ENCODE measurements at places on chromosomes 1 and 21.

GRCh38 chr1:216034506-216034905 lies 388.7 kb downstream of the USH2A start:
- no peak for DNase-seq

DNA sequence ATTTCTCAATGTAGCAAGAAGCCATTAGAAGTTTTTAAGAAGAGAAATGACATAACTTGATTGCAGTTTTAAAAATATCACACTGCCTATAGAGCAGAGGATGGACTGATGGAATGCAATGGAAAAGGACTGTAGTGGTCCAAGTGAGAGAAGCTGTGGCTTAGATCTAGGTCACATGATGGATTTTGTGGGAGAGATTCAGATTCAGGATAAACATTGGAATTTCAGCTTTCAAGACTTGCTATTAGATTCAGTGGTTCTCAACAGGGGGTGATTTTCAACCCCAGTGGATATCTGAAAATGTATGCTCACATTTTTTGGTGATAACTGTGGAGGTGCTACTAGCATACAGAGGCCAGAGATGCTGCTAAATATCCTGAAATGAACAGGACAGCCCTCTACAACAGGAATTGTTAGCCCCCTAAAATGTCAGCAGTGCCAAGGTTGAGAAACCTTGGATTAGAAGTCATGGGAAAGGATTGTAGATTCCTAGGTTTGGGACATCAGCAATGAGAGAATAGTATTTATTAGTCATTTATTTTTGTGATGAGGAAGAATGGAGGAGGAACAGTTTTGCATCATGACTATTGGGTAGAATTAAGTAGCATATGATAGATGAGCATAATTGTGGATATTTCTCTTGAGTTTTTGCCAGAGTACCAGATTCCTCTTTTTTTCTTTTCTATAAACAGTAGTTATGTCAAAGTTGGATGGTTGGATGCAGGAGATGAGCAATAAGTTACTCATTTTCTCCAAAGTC lies 30.1 kb upstream of the KCNK2 start:
- DNase-seq, result no peak

DNA sequence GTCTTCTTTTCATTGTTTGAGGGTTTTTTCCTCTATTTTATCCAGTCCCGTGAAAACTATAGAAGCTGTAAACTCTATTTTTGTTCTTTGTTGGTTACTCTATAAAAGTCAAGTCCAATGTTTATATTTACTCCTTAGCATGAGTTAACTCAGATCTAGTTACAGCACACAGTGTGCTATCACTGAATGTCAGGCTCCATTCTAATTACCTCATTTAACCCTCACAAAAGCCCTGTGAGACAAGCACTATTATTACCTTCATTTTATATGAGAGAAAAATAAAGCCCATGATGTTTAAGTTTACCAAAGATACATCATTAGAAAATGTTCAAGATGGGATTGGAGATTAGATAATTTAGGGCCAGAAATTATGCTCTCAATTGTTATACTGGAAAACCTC lies 251.4 kb upstream of the SNX7 start:
- no peak for DNase-seq

DNA sequence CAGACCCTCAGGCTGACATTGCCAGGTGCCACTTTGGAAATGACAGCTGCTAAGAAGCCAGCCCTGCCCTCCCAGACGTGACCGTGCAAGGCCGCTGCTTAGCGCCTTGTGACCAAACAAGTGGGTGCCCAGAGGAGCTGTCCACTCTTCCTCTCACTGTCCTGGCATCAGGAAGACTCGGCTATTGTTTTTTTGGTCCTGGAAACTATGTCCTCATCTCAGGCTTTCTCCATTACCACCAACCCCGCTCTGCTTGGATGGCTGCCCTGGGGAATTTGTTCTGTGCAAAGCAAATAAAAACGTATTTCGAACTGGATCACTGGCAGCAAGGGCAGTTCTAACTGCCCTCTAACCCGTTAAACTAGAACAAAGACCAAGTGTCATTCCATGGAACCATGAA lies 13.7 kb upstream of the TENT5C start:
- DNase-seq, result no peak

GRCh38 chr1:8078176-8078671 lies 52.1 kb upstream of the ERRFI1 start:
- DNase-seq, result no peak

DNA sequence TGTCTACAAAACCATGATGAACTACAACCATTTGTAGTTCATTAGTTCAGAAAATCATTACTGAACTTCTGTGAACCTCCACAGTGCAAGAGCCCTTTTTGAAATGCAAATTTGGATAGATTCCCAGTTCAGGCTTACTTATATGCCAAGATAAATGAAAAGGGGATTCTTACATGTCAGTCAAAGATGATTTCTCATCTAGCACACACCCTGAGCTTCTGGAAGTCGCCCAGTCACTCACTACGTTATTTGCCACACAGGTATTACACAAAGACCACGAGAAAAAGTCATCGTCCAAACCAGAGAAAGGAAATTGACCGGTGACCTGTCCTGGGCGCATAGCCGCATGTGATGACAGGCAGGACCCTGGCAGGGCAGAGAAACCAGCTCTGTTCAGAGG lies 41.8 kb downstream of the ETS2 start:
- no peak for DNase-seq

- no peak for DNase-seq
These were observed 135.7 kb upstream of the ZNF648 start for GRCh38 chr1:182196897-182197870.

DNA sequence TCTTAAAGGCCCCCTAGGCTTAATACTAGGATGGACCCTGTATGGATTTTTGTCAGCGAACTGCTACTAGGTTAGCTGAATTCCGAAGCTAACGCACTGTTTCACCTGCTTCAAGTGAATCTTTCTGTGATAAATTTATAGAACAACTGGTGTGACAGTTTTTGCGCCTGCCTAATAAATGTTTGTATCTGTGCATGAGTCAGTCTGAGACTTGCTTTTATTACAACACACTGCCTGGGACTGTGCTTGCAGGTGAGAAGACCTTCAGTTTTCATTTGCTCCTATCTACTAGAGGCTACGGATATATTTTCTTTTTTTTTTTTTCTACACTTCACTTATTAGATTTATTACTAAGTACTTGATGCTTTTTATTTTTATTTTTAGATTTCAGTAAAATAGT lies 420.9 kb downstream of the SMYD3 start:
- DNase-seq, result no peak

GRCh38 chr1:156704166-156704711 lies 1.1 kb downstream of the CRABP2 start:
- no peak for DNase-seq

DNA sequence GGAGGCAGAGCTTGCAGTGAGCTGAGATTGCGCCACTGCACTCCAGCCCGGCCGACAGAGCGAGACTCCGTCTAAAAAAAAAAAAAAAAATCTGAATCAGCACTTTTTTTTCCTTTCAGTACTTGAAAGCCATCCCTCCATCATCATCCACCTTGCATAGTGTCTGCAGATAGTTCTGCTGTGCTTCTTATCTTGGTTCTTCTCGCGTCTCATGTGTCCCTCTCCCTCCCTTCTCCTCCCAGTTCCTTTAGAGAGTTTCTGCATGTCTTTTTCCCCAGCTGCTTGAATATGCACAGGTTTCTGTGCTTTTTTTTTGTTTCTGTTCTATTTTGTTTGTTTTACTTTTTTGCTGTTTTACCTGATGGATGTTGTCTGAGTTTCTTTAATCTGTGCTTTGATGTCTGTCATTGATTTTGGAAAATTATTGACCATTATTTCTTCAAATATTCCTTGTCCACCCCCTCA lies 3.9 kb upstream of the COL18A1 start:
- no peak for DNase-seq

- peak; percentile 80 for DNase-seq
These were observed 46.9 kb upstream of the LIN9 start for GRCh38 chr1:226355669-226356551.

DNA sequence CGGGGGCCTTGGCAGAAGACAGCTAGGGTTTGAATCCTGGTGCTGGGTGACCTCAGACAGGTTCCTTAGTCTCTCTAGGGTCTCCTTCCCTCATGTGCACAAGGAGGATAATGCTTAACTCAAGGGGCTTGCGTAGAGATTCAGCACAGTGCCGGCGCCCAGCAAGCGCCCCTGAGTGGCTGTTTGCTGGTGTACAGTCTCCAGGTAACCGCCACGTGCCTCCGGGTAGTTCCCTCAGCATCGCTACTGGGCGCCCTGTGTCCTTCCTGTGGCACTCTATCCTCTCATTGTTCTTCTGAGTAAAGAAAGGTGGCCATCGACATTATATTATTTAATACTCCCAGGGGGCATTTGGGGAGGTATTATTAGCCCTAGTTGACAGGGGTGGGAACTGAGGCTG lies 80.9 kb downstream of the NENF start:
- DNase-seq, result no peak

DNA sequence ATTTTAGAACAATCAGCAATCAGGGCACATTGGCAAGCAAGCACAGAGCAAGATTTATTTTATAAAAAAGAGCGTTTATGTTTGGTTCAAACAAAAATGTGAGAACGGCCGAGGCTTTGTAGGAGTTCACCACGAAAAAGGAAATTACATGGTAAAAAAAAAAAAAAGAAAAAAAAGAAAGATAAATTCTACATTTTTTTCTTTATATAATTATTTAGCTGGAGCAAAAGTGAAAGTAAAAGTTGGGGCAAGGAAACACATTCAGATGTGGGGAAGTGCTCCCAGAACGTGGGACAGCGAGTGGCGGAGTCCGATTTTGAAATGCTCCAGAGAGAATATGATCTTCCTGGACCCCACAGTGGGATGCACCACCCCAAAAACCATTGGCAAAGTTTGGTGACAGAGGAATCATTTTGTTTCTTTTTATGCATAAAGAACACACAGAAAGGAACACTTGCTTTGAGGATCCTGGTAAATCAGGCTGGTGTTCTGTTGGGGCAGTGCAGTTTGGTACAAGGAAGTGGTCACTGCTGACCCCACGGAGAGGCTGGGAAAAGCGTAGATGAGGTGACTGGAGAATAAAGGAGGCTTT lies 16.3 kb upstream of the ATP5PO start:
- no peak for DNase-seq

- DNase-seq, result no peak
These were observed 662.3 kb upstream of the CAMK1G start for GRCh38 chr1:208921259-208921658.

GRCh38 chr1:244012202-244012601 lies 38.9 kb upstream of the ZBTB18 start:
- DNase-seq, result no peak

DNA sequence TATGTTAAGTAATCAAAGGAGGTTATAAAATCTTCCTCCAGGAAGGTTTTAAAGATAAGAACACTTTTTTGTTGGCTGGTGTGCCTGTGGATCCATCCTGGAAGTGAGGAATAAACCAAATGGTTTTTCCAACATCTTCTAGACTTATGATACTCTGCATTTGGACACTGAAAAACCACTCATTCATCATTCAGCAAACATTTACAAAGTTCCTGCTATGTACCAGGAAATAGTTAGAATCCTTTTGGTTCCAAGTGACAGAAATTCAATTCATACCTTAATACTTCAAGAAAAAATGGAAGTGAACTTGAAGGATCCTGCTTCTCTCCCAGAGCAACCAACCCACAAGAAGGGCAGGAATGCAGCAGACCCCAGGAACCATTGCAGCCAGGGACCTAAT lies 39.6 kb upstream of the PIGC start:
- DNase-seq, result no peak

DNA sequence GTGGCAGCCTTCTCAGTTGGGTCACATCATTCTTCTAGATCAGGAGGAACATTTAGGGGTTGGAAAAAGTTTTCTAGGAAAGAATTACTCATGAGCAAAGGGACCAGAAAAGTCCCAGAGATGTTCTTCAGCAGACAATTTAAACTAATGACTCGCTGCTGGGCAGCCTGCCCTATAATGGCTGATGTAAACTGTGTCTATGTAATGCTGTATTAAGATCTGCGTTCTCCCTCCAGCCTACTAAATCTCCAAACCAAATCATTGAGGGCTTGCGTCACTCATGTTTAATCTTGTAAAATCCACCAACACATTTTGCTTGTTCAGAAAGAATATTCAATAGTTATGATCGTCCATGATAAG lies 92.1 kb downstream of the LRRC8C start:
- no peak for DNase-seq

DNA sequence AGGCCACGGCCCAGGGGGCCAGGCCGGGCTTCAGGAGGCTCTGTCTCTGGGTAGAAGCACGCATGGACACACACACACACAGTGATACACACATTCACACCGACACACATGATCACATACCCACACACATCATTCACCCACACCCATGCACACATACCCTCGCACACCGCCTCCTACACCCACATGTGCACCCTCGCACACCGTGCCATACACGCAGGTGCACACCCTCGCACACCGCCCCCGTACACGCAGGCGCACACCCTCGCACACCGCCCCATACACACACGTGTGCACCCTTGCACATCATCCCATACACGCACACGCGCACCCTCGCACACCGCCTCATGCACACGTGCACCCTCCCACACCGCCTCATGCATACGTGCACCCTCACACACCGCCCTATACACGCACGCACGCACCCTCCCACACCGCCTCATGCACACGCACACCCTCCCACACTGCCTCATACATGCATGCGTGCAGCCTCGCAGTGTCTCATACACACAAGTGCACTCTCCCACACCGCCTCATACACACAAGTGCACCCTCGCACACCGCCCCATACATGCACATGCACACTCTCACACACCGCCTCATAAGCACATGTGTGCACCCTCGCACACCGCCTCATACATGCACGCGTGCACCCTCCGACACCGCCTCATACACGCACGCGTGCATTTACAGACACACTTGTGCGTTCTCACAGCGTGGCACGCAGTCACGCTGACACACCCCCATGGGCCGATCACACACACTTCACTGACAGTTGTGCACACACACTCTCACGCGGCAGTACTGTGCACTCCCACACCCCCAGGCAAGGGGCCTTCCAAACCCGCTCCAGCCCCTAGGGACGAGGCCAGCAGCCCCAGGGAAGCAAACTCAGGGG lies 128.1 kb downstream of the SIK1 start:
- no peak for DNase-seq

- DNase-seq, result no peak
These were observed 1.2 kb upstream of the HSPB7 start for GRCh38 chr1:16018749-16019643.

- no peak for DNase-seq
These were observed 12.3 kb upstream of the C4BPB start for GRCh38 chr1:207076181-207076955.

DNA sequence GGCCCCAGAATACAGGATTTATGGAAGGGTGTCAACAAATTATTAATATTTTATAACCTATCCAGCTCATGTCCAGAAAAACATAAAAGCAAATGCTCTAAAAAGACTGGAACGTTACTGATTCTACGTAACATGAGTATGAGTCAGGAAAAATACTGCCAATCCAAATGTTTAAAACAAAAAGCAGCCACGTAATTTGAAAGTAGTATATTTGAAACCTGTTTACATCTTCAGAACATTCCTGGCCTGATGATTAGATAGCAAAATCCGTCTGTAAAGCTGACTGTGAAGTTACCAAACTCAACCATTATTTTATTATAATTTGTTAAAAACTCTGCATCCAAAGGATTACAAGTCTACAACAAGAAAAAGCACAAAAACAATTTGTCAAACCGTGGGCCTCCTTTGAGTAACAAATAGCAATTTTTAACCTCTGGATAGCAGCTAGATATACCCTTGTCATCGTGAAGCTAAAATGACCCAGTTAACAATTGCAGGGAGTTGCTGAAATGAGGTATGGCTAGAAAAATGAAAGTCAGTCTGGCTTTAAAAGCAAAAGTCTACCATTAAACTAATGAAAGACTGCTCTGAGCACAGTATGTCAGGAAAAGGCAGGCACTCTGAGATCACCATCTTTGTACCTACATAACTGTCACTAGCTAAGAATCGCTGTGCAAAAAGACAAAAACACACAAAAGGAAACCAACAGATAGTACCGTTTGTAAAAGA lies 1.2 kb downstream of the UBR4 start:
- no peak for DNase-seq
